ENCODE measurements at places on chromosomes 5 and 9.

GRCh38 chr5:161030229-161030628 lies 178.2 kb upstream of the ATP10B start:
- no peak for DNase-seq

GRCh38 chr5:106399391-106399790 lies 1271.3 kb downstream of the EFNA5 start:
- DNase-seq: no peak

DNA sequence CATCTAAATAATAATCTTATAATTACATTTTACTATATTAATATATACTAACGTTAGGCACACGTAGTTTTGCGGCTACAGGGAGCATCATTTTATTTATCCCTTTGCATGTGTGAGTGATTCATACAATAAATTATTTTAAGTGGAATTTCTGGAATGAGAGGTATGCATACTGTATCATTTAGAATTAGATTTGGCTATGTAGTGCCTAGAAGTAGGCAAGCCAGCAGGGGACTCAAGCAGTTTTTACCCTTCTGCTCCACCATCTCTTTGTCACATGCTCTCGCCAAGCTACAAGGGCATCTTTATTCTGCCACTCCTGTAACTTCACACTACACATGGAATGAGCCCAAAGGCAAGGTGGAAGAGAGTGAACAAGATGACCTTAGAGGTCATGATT lies 60.8 kb downstream of the MEGF10 start:
- no peak for DNase-seq

DNA sequence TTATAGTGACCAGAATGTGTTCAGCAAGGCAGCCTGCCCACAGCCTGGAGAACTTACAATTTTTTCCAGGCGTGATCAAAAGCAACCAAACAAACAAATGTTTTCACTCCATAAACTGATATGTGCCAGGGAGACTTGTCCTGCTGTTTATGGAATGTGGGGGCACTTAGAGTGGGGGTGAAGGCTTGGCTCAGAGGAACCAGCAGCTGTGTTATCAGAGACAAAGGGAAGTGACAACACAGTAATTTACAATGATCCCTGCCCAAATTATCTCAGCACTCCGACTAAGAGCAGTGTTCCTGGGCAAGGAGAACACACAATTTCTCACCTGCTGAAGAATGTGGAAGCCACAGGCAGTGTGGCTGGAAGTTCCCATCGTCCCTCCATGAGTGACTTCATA lies 429.1 kb upstream of the IRX4 start:
- no peak for DNase-seq

- DNase-seq: no peak
Measured at GRCh38 chr5:151082282-151082902, 1.6 kb upstream of the TNIP1 start.

DNA sequence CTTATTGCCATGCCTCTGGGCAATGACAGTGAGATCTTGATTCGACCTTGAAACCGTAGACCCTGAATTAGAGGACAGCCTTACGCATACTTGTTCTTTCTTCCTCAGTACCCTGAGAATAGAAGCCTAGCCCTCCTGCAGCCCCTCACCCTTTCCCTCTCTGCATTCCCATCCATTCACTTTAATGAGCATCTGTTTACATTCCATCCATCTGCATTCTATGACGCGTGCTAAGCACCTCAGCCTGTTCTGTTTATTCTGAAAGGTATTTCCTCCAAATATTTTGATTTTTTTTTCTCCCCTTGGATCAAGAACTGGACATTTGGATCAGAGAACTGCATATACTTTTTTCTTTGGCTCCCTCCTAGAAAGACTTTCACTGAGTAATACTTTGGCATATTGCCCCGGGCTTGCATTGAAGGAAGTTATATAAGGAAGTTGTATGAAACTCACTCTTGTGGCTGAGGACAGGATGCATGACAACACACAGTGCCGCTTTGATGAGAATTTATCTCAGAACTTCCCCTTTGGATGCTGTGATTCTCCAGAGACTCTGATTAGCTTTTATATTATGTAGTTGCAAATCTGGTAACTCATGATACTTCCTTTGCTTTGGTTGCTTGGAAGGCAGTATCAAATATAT lies 15.7 kb downstream of the TMEM8B start:
- DNase-seq: peak; percentile 76

GRCh38 chr9:88950341-88951154 lies 40.7 kb upstream of the S1PR3 start:
- DNase-seq: no peak
